IPS-NIHi11 (cell line): ENCODE measurements at places on chromosomes 16 and 17.

GRCh38 chr17:5329784-5330557 is 47.9 kb downstream of the RABEP1 start:
- no peak for DNase-seq

DNA sequence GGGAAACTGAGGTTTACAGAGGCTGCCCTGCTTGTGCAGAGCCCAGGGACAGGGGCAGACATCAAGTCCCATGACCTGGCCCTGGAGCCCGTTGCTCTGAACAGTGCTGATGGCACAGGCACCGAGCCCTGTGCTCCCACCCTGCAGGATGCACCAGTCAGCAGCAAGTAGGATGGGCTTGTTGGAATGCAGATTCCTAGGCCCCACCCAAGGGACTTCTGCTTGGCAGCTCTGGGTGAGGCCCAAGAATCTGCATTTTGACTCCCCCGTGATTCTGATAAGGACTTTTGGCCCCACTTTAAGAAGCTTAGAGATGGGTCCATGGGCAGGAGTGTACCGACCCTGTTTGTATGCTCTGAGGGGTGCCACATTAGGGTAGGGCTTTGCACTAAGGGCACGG is 23.3 kb downstream of the LASP1 start:
- no peak for DNase-seq

DNA sequence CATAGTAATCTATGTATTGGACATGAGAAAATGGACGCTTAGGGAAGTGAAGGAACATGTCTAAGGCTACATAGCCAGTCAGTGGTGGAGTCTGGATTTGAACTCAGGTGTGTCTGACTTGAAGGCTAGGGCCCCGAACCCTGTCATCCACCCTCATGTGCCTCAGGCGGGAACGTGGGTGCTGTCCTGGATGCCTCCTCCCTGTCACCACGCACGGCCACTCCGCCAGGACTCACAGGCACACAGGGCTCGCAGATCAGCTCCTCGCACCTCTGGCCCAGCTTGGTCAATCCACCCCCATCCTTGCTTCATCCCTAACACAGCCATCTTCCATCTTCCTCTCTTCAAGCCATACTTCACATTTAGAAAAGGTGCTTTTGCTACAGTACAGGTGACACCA is 154.7 kb downstream of the KCNJ12 start:
- no peak for DNase-seq

- no peak for DNase-seq
Measured at GRCh38 chr16:81532491-81533174, 88.0 kb downstream of the CMIP start.

GRCh38 chr16:11674818-11675560 is 6.7 kb downstream of the SNN start:
- DNase-seq: no peak

GRCh38 chr16:17370223-17370707 is 100.5 kb downstream of the XYLT1 start:
- no peak for DNase-seq

- no peak for DNase-seq
Measured at GRCh38 chr17:62030264-62030663, 34.8 kb downstream of the MED13 start.

DNA sequence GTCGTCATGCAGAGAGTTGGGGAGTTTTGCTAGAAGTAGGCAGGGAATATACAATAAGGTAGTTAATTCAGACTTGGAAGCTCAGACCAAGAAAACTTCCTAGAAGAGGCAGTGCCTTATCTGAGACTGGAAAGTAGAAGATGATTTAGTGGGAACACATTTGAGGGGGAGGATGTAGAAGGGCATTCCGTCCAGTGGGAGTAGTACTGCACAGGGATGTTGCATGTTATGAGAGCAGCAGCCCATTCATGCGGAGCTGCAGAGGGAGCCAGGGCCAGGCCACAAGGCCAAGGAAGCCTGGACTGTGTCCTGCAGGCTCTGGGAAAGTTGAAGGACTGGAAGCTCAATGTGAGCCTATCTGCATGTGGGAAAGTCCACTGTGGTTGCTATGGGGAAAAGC is 344.5 kb upstream of the EEF2KMT start:
- no peak for DNase-seq
